Heart right ventricle (tissue), 16 donors: ENCODE measurements at places on chromosomes 3 and 15.
A peak's percentile ranks its signal among the peaks of the same experiment; 100 is the strongest.

- no peak overlapping the region for H3K4me3 ChIP-seq
- no peaks in the 10 kb centered on the region for H3K27me3 ChIP-seq
- H3K36me3 ChIP-seq = no peaks in the 10 kb centered on the region
- H3K4me1 ChIP-seq = peaks cover 15% of the 10 kb centered on the region
- H3K27ac ChIP-seq = peak overlapping the region; percentile 18
- DNase-seq = no peak
These were observed 17.1 kb downstream of the SLC9A9 start for GRCh38 chr3:143831208-143831607.

DNA sequence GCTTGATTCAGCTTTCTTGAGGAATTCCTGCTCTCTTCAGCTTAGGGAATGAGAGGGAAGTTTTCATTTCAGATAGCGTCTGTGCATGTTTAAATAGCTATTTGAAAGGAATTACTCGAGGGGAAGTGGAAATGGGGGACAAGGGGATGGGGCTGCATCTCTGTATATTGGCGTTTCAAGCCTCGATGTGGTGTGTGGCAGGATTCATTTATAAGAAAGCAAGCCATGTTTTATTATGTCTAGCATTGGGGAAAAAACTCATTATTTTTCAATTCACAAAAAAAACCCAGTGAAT lies 1.0 kb downstream of the ATP2C1 start:
- no peaks in the 10 kb centered on the region for H3K27me3 ChIP-seq
- H3K27ac ChIP-seq = peak overlapping the region; percentile 97
- no peak for DNase-seq
- H3K4me3 ChIP-seq = peak overlapping the region; percentile 79
- no peaks in the 10 kb centered on the region for H3K36me3 ChIP-seq

DNA sequence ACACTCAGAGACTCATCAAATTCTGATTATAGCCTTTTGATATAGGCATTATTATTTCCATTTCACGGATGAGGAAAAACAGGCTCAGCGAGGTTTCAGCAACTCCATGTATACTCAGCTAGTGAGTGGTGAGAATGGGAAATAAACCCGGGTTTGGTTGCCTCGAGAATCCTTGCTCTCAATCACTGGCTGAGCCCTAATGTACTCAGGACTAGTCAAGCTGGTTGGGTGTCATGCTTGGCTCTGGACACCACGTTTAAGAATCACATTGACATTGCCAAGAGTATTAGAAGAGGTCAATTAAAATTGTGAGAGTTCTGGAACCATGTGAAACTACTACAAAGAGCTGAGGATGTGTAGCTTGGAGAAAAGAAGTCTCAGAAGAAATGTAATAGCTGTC lies 444.5 kb downstream of the MFSD1 start:
- no peak overlapping the region for H3K4me3 ChIP-seq
- no peaks in the 10 kb centered on the region for H3K4me1 ChIP-seq
- no peak overlapping the region for H3K27ac ChIP-seq
- no peak for DNase-seq

DNA sequence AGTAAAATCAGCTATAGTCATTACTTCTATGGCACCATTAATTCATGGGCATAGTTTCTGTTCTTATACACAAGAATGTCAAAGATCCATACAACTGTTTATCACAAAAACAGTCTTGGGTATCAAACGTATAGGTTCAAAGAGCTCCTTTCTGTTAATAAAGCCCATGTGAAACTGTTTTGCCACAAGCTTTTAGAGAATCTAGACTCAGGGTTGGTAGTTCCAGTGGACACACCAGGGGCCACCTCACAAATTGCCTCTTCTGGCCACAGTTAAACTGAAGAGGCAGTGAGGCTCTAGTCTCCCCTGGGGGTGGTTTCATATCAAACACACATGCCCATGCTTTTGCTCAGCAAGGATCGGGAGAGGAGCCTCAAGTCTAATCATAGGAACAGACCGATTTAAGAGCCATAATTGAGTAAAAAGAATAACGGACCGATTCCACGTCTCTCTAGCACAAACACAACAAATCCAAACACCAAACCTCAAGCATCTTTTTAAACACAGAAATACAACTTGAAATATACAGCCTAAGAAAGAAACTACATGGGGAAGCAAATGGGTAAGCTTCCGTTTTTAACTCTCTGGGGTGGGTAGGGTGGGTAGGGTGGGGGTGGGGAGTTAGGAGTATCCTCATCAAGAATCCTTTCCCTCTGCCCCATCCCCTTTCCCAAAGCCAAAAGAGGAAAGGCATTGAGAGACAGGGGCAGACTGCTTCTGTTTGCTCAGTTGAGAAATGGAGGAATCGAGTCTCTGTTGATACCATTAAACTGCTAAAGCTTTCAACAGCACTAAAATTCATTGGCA lies 443.3 kb downstream of the MAGI1 start:
- no peak for DNase-seq
- H3K27me3 ChIP-seq = no peaks in the 10 kb centered on the region
- peaks cover 30% of the 10 kb centered on the region for H3K4me1 ChIP-seq
- H3K36me3 ChIP-seq = no peaks in the 10 kb centered on the region
- H3K4me3 ChIP-seq = no peak overlapping the region

DNA sequence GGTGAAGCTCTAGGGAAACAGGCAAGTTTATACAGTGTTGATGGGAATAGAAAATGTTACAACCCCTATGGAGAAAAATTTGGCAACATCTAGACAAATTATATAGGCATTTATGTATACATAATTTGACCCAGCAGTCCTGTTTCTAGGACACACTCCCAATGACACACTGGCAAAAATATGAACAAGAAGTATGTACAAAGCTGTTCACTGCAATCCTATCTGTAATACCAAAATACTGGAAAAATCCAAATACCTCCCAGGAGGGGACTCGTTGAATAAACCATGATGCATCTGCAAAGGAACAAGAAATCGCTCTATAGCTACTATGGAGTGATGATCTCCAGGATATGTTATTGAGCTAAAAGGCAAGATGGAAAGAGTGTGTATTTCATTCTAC lies 8.5 kb downstream of the BFSP2 start:
- H3K4me1 ChIP-seq = peaks cover 9% of the 10 kb centered on the region
- H3K36me3 ChIP-seq = no peaks in the 10 kb centered on the region
- no peak for DNase-seq
- peaks cover 27% of the 10 kb centered on the region for H3K27me3 ChIP-seq
- H3K4me3 ChIP-seq = no peak overlapping the region

- DNase-seq = no peak
- no peaks in the 10 kb centered on the region for H3K36me3 ChIP-seq
- peaks cover 59% of the 10 kb centered on the region for H3K4me1 ChIP-seq
- no peaks in the 10 kb centered on the region for H3K27me3 ChIP-seq
These were observed 54.3 kb upstream of the MEF2A start for GRCh38 chr15:99511531-99511865.

DNA sequence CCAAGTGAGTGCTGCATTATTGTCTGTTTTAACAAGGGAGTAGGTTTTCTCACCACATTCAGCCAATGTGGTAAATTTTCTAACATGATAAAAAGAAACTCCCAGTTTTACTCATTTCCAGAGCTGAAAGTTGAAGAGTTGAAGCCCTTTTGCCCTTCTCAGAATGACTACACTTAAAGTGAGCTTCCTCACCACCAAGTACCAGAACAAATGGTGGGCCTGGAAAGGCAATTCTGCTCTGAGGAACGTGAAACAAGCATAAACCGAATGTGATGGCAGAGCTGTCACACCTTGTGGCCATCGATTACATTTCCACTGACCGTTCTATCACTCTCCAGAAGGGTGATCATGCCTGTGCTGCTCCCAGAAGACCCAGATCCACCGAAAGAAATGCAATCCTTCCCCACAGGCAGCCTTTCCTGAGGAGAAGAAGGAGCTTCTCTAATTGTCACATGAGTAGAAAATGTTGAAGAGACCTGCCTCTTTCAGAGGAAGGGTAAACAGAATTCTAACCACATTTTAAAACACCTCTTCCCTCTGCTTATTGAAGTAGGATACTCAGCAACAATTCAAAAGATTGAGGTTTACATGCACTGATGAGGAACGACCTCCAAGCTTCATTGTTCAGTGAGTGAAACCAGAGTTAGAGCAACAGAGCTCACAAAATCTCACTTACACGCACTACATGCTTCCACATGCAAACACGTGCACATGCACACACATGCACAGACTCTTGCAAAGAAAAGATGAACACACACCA lies 21.4 kb upstream of the CCR9 start:
- no peaks in the 10 kb centered on the region for H3K27me3 ChIP-seq
- no peak for DNase-seq
- H3K4me3 ChIP-seq = no peak overlapping the region
- no peaks in the 10 kb centered on the region for H3K4me1 ChIP-seq
- H3K27ac ChIP-seq = no peak overlapping the region

GRCh38 chr3:24185738-24186384 lies 240.8 kb downstream of the NR1D2 start:
- H3K27me3 ChIP-seq = no peaks in the 10 kb centered on the region
- peak; percentile 42 for DNase-seq
- H3K4me1 ChIP-seq = peaks cover 5% of the 10 kb centered on the region
- H3K36me3 ChIP-seq = no peaks in the 10 kb centered on the region

DNA sequence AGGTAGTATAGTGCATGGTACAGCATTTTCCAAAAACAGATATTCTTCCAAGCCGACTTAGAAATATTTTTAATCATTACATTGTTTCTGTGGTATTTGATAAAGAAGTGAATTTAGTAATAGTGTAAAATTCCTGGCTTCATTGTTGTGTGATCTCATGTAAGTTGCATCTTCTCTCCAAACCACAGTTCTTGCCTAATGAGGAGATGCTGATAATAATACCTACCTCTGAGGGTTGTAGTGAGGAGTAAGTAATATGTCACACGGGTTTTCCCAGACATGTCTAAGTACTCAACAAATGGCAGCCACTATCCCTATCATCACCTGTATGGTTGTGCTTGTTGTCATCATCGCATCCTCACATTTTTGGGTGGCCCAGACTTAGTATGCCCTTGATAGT lies 167.3 kb downstream of the SLCO3A1 start:
- H3K36me3 ChIP-seq = no peaks in the 10 kb centered on the region
- no peak overlapping the region for H3K27ac ChIP-seq
- no peaks in the 10 kb centered on the region for H3K27me3 ChIP-seq
- H3K4me1 ChIP-seq = peaks cover 75% of the 10 kb centered on the region

DNA sequence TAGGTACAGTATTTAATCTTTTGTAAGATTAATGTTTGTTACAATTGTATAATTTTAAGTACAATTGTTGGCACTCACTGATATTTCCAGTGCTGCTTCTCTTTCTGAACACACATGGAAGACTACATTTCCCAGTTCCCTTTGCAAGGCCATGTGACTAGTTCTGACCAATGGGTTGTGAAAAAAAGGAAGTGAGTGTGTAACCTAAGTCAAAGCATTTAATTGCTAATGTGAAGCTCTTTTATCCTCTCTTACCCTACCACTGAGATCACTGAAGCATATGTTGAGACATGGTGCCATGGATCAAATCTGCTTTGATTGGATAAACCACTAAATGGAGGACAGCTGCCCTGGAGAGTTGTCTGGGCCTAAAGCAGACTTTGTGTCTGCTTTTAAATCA lies 83.9 kb upstream of the PLXND1 start:
- H3K4me1 ChIP-seq = peaks cover 8% of the 10 kb centered on the region
- H3K36me3 ChIP-seq = no peaks in the 10 kb centered on the region
- no peak overlapping the region for H3K27ac ChIP-seq
- peak; percentile 59 for DNase-seq
- H3K27me3 ChIP-seq = no peaks in the 10 kb centered on the region
- H3K4me3 ChIP-seq = no peak overlapping the region

DNA sequence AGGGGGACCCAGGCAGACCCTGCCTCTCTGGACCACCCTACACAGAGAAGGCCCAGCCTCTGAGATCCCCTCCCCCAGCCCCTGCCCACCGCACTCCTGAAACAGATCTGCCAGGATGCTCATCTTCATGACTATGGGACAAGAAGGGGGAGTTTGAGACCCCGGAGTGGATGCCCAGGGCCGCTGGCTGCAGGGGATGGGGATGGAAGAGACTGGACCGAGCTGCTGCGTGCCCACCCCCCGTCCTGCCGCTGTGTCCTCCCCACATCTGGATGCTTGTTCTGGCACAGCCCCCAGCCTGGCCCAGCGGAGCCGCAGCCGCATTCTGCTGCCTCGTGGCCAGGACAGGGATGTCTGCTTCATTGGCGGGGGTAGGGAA lies 30.3 kb upstream of the SEMA3F start:
- no peak overlapping the region for H3K4me3 ChIP-seq
- no peak for DNase-seq
- peaks cover 25% of the 10 kb centered on the region for H3K4me1 ChIP-seq
- H3K27ac ChIP-seq = no peak overlapping the region
- H3K27me3 ChIP-seq = no peaks in the 10 kb centered on the region

DNA sequence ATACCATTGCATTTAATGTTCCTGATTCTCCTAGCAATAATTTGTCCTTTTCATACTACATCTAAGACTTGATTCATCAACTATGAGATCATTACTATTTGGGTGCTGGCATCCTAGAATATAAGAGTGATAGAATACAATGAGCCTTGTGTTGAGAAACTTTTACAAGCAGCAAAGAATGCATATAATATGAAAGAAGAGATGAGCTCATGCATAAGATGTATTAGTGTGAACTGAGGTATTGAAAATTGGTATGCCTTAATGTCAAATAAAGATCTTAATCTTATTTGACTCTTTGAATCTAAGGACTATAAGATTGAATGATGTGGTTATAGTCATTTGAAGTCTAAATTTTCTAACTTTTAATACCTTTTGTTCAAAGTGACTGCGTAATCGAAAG lies 220.0 kb upstream of the ARHGEF26 start:
- DNase-seq = no peak
- H3K36me3 ChIP-seq = no peaks in the 10 kb centered on the region
- H3K27me3 ChIP-seq = no peaks in the 10 kb centered on the region
- no peaks in the 10 kb centered on the region for H3K4me1 ChIP-seq
- no peak overlapping the region for H3K27ac ChIP-seq
- H3K4me3 ChIP-seq = no peak overlapping the region

DNA sequence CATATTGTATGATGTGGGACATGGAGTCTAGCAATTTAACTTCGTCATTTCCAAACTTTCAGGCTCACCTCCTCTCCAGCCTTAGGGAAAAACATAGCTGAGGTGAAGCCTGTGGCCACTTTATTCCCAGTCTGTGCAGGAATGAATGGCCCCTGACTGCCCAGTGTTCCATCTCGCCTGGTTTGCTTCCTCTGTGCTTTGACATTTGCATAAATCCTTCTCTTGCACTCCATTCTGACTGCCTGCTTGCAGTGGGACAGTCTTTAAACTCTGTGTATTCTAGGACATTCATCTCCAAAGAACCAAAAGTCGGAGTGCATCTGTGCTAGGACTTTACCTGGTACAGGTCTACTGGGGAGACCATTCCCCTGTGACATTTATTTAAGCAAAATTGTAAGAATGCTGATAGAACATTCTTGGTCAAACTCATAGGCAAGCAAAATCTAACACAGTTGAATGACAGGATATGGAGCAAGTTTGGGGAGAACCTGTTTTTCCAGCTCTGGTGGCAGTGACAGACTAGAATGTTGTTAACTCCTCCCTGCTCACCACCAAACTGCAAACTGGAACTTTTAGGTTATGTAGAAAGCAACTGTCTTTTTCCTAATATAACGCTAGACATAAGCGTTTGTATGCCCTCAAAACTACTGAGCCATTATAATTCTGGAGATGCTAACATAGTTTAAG lies 22.1 kb downstream of the TMED3 start:
- no peaks in the 10 kb centered on the region for H3K27me3 ChIP-seq
- no peak for DNase-seq

GRCh38 chr3:42067326-42067725 lies 23.8 kb upstream of the TRAK1 start:
- DNase-seq = no peak
- H3K27me3 ChIP-seq = no peaks in the 10 kb centered on the region
- peaks cover 35% of the 10 kb centered on the region for H3K4me1 ChIP-seq
- peak overlapping the region; percentile 88 for H3K27ac ChIP-seq

- H3K27ac ChIP-seq = no peak overlapping the region
- H3K4me1 ChIP-seq = no peaks in the 10 kb centered on the region
- no peak for DNase-seq
- no peaks in the 10 kb centered on the region for H3K27me3 ChIP-seq
- peaks cover 88% of the 10 kb centered on the region for H3K36me3 ChIP-seq
These were observed 18.5 kb downstream of the RPL32 start for GRCh38 chr3:12822725-12823373.
